ENCODE measurements at places on chromosomes 5 and 9.

GRCh38 chr5:74587890-74588289 lies 52.6 kb downstream of the ENC1 start:
- no peak for DNase-seq

DNA sequence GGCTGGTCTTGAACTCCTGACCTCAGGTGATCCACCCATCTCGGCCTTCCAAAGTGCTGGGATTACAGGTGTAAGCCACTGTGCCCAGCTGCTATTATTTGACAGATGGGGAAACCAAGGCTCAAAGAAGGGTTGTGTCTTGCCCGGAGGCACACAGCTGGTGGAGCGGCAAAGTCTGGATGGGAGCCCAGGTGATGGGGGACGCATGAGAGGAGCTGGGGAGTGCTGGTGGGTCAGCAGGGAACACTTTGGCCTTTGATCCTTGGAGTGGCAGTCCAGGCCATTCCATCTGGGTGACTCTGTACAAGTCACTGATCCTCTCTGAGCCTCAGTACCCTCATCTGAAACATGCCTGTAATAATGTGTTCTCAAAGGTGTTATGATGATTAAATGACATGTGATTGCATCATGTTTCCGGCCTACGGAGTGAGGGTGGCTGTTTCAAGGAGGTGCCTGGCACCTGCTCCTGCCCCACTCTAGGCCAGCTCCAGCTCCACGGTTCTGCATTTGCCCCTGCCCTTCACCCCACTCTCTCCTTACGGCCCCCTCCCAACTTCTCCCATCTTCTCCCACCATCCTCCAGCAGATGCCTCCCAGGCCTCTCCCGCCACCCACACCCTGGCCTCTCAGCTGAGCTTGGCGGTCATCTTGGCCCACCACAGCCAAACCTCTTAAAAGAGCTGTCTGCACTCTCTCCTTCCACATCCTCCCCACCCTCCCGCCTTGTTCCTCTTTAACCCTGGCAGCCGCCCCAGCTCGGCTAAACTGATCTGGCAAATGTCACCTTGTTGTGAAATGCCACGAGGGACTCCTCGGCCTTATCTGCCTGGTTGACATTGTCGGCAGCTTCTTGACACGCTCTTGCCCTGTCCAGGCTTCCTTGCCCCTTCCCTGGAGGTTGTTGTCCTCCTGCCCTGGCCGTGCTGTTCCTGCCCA lies 5.5 kb upstream of the DBN1 start:
- no peak for DNase-seq

DNA sequence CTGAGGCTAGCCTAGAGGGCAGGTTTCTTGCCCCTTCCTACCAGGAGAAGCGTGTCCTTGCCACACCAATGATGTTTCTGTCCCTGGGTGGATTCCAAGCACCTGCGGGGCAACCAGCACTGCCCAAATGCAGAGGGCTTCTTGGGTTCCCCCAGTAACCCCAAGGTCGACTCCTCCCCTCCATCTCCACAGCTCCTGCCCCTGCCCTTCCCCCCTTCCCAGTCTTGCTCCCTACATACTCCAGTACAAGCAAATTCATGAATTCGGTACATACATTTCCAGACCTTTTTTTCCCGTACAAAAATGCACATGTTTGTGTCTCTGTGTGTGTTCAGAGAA lies 12.8 kb upstream of the JADE2 start:
- no peak for DNase-seq

DNA sequence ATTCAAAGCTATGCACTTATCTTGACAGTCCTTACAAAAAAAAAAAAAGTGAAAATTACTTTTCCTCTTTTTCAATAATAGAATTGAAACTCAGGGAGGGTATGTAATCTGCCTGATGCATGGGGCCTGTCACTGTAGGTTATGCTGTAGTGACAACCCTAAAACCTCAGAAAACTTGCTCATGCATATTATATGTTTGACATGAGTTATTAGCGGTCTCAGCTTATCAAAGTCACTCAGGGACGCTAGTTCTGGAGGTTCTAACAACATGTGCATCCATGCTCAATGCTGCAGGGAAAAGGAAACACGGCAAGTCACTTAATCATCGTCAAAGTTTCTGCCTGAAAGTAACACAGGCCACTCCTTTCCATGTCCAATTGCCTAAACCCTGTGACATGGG lies 78.4 kb upstream of the TMEM252 start:
- no peak for DNase-seq

GRCh38 chr5:117433818-117434217 lies 859.2 kb upstream of the SEMA6A start:
- no peak for DNase-seq

GRCh38 chr5:141757402-141757801 lies 75.4 kb upstream of the ARAP3 start:
- no peak for DNase-seq

DNA sequence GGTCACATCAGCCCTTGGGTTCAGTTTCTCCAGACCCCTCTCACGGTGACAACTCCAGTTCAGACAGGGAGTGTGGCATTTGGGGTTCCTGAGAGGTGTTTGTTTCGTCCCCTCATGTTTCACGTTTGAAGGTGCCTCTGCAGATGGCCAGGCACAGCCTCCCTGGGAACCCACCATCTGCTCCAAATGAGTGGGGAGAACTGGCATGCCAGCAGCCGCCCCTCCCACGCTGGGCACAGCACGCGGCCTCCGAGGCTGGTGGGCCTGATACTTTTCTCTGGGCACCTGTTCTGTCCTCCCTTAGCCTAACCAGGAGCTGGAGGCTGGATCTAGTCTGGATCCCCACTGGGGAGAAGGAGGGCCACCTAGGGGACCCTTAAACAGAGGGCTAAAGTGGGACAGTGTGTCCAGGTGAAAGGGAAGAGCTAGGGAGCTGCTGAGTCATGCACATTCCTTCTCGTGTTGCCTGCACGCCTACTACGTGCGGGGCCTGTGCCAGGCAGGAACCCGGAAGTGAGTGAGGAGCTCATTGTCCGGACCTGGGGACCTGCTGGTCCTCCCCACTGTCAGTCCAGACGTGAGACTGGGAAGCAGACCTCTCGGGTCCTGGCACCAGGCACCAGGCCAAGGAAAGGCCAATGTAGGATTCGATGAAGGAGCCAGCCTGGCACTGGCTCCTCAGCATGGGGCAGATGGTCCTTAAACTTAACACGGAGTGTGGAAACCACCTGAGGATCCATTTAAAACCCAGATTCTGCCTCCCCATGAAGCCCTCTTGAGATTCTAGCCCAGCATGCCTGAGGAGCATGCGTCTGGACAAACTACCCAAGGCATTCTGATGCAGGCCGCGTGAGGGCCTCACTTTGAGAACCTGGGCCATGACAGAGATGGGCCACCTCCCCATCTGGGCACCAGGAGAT lies 11.7 kb downstream of the DNM1 start:
- no peak for DNase-seq

- peak; percentile 36 for DNase-seq
Measured at GRCh38 chr5:74576941-74577456, 63.5 kb downstream of the ENC1 start.

- DNase-seq: no peak
Measured at GRCh38 chr5:55276771-55277170, 30.7 kb downstream of the DHX29 start.

DNA sequence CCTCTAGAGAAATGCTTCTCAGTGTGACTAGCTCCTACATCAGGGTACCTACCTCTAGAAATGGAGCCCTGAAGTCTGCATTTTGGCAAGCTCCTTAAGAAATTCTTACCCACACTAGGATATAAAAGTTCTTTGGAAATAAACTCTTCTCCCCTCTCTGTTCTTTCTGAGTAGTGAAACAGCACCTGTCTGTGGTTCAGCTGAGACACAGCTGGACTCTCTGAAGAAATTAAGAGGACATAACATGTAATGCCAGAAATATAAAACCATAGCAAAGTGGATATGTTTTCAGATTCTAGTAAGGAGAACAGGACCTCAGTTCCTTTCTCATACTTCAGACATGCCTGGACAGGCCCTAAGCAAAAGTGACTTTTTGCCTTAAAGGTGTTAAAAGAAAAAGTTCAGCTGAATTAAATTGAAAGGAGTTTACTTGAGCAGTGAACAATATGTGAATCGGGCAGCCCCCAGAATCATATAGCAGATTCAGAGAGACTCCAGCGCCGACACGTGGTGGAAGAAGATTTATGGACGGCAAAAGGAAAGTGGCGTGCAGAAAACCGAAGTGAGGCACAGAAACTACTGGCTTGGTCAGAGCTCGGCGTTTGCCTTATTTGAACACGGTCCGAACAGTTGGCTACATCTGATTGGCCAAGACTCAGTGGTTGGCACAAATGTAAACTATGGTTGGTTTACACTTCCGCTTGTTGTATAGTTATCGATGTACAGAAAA lies 64.5 kb downstream of the PRKACG start:
- no peak for DNase-seq
